A549 (cell line): ENCODE measurements at places on chromosomes 1 and 21.

DNA sequence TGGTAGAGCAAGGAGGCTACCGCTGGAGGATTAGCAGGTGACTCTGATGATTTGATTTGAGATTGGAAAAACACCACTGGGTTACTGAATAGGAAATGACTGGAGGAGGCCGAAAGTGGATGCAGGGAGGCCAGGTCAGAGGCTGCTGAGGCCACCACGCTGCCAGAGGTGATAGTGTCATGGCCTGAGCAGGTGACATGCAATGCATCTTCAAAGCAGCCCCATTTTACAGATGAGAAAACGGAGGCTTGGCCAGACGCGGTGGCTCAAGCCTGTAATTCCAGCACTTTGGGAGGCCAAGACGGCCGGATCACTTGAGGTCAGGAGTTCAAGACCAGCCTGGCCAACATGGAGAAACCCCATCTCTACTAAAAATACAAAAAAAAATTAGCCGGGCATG, 12.8 kb downstream of the C1orf167 start:
- DNase-seq: no peak

GRCh38 chr21:45182958-45183357, 104.7 kb downstream of the POFUT2 start:
- no peak for DNase-seq

DNA sequence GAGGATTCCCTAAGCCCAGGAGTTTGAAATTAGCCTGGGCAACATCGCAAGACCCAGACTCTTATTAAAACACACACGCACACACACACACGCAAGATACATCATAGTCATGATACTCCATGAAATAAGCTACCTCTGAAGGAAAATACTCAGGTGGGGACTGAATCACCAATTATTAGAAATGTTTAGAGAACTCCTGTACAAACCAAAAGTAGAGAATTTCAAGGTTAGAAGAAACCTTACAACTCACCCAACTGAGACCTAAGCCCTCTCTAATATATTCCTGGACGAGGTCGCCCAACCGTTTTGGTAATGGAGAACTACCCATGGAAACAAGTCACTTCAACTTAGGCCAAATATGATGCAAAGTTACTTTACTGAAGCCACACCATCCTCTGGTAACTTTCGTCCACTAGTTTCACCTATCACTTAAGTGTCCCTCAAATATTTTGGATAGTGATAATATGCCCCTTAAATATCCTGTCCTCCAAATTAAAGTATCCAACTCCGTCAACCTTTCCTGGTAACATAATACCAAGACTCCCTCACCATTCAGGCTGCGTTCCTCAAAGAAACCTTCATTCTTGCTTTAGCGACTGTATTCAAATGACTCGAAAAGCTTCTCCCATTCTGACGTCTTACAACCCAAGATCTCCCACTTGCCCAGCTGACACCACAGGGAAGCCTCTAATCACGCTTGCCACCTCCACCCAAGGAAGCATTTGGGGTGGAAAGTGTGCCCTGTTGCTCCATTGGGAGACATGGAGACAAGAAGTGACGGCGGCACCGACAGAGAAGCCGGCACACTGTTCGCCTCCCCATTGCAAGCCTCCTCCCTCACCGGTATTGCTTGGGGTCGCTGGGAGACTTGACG, 856 bp downstream of the NRDC start:
- DNase-seq: peak; percentile 22

DNA sequence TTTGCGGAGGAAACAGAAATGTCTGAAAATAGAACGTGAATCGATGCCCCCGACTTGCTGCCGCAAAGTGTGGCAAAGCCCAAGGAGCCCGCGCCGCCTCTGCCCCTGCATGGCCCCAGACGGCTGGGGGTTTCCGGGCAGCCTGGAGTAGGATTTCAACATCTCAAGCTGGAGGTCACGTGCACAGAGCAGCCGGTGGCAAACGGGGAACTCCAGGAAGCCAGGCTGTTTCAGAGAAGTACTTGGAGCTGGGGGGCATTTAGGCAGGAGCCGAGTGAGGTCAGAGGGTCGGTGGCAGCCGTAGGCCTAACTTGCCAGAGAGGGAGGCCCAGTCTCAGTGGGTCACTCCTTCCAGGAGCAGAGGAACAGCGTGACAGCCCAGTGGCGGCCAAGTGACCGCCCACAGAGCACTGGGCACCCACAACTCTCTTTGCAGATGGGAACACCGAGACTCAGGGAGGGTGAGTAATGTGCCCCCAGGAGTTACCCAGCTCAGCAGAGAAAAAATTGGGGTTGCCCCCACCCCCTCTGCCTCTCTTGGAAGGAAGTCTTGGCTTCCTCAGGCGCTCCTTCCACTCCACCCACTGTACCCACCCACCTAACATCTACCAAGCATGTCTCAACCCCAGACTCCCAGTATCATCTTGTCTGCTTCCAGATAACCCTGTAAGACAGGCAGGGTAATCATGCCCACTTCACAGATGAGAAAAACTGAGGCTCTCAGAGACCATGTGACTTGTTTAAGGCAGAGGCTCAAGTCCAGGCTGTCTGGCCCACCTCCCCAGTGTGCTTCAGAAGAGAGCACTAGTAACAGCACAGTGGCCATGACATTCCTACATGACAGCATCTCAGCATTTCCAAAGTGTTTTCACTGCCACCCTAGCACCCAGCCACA, 179.4 kb downstream of the HIVEP3 start:
- DNase-seq: no peak

- no peak for DNase-seq
Observed at GRCh38 chr1:67741736-67742135, 56.7 kb downstream of the GADD45A start.

GRCh38 chr21:21085206-21085605, 87.0 kb downstream of the NCAM2 start:
- no peak for DNase-seq

DNA sequence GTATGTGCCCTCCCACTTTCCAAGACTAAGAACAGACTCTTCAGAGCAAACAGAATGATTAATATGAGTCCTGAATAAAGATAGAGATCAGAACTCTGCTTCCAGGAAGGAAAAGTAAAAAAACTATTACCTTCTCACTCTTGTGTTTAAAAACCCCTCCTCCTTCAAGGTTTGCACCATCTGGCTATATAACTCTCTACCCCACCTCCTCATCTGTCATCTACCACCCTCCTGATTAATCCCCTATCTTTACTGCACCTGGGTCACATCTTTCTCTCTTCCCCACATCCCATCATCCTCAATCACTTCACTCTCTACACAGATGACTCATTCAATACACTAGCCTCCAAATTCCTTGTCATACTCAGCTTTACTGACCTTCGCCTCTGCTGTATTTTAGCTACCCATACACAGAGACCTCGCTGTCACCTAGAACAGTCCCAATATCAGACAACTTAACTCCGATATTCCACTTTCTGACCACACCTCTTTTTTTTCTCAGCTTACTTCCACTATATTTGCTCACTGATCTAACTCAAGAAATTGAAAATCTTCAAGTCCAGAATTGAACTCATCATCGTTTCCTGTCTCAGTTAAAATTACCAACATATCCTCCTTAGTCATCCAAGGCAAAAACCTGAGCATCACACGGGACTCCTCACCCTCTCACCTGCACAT, 3.7 kb downstream of the SCMH1 start:
- peak; percentile 59 for DNase-seq

DNA sequence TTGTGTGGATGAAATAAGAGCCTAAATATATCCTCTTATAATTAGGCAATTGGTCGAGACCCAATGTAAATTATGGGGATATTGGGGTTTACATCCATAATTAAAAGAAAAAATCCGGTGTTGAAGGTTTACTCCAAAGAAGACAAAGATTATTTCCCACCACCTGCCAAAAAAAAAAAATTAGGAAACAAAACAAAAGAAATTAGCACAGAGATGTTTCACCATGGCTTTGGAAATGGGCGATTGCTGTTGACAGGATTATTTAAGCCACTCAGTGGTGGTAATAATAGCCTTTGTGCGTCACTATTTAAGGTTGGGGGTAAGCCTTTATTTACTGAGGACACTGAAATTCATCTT, 585 bp upstream of the GLRX2 start:
- no peak for DNase-seq

- no peak for DNase-seq
Observed at GRCh38 chr1:25120281-25120680, 112.0 kb downstream of the SYF2 start.

DNA sequence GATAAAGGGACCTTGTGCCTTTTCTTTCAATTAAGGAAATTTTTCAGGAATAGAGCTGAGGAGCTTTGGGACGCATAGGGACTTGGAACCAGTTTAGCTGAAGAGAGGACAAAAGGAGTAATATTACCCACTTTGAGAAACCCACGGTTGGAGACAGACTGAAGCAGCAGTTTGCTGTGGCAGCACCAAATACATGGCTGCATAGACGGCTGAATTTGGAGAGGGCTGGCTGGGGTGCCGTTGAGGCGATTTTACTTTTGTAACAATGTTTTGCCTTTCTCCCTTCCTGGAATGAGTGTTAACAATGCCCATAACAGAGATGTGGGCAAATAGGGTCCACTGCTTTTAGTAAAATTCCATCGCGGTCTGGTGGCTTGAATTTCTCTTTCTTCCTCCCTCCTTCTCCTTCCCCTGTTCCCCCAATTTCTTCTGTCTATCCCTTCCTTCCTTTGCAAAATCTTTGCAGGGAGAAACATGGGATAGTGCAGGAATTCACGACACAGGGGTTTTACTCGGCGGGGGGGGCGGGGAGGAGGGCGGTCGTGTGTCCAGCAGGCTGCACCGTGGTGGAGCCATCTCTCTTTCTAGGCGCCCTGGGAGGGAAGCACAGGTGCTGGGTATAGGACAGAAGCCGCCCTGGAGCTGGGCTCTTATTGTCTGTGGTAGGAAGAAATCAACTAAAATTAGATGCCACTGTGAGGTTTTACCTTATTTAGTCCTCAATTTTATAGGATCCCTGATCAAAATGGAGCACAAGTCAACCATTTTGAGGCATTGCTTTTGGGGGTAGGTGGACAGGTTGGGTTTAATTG, 6.8 kb downstream of the LHX4 start:
- DNase-seq: no peak

GRCh38 chr1:11529330-11529729, 50.4 kb downstream of the DISP3 start:
- DNase-seq: no peak

GRCh38 chr1:94418664-94419655, 771 bp downstream of the ABCD3 start:
- peak; percentile 22 for DNase-seq

GRCh38 chr1:1084372-1085170, 10.5 kb upstream of the RNF223 start:
- no peak for DNase-seq

DNA sequence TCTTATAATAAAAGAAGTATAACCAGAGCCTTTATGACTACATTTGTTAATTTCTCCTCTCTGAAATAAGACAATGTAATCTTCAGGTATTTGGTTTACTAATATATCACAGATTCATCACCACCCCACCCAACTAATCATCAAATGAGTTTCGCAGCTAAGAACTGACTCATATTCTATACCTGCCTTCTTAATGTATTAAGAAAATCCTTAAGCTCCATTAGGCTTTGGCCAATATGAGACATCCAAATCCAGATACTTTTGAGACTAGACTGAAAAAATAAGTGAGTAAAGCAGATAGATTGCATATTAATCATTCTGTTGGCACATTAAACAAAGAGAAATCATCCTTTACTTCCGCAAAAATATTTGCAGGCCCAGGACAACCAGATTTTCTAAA, 18.7 kb upstream of the FMO2 start:
- no peak for DNase-seq

DNA sequence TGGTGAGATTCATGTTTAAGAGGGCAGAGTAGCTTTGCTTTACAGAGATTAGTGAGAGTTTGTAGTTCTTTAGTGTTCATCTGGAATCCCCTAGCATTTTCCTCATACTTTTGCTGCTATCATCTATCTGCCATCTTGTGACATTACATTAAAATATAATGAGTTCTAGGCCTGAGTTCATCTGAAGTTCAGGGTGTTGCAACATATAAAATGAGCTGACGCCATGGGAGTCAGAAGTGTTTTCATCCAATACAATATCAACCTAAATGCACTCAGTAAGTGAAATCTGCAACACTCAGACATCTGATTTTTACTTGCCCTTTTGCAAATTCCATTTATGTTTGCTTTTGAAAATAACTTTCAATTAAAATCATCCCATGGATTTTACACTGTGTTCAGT, 153.8 kb downstream of the NTNG1 start:
- DNase-seq: no peak

DNA sequence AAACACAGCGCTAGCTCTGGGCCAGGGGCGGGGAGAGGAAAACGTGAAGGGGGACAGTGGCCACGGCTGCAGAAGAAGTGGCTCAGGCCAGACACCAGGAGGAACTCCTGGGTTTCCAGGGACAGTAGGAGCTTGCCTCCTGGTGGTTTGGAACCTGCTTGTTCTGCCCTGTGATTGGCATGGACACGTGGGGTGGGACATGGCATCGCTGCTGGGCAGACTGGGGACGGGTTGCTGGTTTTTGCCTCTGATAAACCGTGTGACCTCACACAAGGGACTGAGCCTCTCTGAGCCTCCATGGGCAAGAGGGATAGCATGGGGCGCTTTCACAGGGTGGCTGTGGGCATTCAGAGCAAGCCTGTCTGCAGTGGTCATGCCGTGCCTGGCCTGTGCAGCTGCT, 7.5 kb upstream of the PLCH2 start:
- no peak for DNase-seq

DNA sequence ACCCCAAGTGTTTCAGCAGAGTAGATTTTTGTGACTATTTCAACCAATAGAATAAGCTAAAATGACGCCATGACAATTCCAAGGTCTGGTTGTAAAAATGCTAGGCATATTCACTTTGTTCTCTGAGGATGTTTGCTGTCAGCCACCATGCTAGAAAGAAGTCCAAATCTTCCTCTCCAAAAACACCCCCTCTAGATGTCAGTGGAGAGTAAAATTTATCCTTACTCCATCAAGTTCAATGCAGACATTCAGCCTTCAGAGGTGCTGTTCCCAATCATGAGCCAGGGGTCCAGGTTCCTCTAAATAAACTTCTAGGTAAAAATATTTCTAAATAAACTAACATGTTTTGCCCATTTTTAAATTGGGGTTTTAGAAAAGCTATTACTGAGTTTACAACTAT, 395.4 kb upstream of the ADAMTS5 start:
- no peak for DNase-seq

- DNase-seq: no peak
Observed at GRCh38 chr1:213179784-213180183, 128.7 kb downstream of the RPS6KC1 start.

DNA sequence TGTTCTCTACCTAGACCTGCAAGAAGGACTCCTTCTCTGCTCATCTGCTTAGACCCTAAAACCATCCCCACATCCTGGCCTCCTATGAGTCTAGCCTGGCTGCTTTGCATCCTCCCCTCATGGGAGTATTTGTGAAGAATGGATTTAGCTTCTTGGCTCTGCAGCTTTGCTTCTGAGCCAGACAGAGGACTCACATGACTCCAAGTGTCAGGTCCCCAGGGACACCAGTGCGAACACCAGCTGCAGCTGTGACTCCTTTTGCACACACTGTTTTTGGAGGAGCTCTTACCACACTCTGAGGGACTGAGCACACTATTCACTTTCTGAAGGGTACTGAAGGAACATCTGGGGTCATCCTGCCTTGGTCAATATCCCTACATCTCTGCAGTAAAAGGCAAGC, 131.8 kb upstream of the SGIP1 start:
- DNase-seq: no peak

GRCh38 chr1:25811384-25812082, 8.2 kb upstream of the MTFR1L start:
- DNase-seq: no peak
